Fibroblast of villous mesenchyme (primary cell): ENCODE measurements at places on chromosomes 16 and 17.
A peak's percentile ranks its signal among the peaks of the same experiment; 100 is the strongest.

GRCh38 chr16:49699841-49700175 is 156.1 kb downstream of the ZNF423 start:
- no peak for DNase-seq

- peak; percentile 97 for DNase-seq
Observed at GRCh38 chr17:32349854-32350665, at the start of gene ZNF207. Gene ZNF207 (plus strand): TSS chr17:32350157. CDS start chr17:32350286, 129 bp downstream.

DNA sequence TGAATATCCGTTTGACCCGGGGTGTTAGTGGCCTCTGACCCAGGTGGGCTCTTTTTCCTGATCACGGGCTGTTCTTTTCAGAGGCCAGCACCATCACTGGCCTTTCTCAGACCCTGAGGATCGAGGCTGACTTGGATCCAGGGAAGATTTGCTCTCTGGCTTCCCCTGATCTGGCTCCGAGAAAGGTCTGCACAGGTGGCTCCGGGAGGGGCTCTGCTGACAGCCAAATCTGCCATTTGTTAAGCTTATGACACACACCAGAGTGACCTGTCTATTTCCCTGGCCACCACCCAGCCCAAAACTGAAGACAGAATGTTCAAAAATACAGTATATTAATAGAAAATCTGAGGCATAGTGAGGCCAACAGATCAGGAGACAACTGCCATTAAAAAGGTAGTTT is 221.8 kb upstream of the TNRC6C start:
- DNase-seq: no peak

GRCh38 chr16:74716355-74716754 is 15.7 kb upstream of the MLKL start:
- no peak for DNase-seq

- peak; percentile 57 for DNase-seq
Observed at GRCh38 chr17:1362964-1363363, 37.1 kb downstream of the YWHAE start.

DNA sequence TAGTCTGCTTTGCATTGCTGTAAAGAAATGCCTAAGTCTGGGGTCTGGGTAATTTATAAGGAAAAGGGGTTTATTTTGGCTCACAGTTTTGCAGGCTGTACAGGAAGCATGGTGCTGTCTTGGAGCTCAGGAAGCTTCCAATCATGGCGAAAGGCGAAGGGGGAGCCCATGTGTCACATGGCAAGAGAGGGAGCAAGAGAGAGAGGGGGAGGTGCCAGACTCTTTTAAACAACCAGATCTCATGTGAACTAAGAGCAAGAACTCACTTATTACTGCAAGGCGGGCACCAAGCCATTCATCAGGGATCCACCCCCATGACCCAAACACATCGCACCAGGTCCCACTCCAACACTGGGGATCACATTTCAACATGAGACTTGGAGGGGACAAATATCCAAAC is 148.2 kb upstream of the HS3ST2 start:
- no peak for DNase-seq

DNA sequence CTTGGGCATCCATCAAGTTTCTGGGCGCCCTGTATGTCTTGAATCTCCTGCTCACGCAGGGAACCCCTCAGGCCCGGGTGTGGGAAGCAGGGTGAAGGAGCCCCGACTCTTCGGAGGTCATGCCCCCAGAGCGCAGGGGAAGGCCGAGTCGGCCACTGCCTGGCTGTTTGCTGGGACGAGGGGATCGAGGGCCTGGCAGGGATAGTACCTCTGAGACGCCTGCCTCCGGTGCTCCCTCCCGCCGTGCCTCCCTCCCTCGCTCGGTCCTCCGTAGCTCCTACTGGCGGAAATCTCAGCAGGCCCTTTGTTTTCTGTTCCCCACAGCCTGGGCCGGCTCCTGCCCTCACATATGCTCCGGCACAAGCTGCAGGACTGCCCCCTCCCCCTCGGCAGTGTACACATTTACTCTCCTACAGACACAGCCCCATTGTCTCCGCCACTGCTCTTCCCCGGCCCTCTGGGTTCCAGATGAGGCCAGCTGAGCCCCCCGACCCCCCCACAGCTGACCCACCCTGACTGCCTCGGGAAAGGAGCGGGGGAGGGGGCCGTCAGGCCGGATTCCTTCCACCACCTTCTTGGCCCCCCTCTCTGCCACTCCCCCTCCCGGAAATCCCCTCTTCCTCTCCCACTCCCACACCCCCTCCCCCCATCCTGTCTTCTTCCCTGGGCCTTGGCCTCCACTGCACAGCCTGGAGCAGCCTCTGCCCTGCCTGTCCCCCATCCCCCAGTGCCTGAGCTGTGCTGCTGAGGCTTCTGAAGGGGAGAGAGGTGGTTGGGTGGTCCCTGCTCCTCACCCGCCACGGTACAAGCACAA is 1.4 kb downstream of the TRAF4 start:
- peak; percentile 62 for DNase-seq

GRCh38 chr16:80744856-80745255 is 59.5 kb downstream of the CDYL2 start:
- DNase-seq: no peak

- no peak for DNase-seq
Observed at GRCh38 chr16:89921131-89921701, 1.9 kb upstream of the TUBB3 start.

DNA sequence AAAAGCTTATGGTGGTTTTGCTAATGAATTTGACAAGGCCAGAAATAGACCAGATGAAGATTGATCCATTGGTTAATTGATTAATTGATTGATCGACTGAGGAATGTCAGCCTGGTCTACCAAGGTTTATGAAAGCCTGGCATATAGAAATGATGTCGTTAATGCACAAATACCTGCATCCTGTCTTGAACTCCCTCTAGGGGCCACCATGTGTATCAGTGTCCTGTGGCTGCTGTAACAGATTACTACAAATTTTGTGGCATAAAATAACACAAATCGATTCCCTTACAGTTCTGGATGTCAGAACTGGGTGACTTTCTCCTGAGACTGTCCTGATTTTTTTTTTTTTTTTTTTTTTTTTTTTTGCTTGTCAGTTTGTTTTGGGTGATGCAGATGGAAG is 553.2 kb downstream of the MAF start:
- DNase-seq: no peak

GRCh38 chr16:3369073-3369472 is 13.4 kb downstream of the OR2C1 start:
- DNase-seq: no peak

DNA sequence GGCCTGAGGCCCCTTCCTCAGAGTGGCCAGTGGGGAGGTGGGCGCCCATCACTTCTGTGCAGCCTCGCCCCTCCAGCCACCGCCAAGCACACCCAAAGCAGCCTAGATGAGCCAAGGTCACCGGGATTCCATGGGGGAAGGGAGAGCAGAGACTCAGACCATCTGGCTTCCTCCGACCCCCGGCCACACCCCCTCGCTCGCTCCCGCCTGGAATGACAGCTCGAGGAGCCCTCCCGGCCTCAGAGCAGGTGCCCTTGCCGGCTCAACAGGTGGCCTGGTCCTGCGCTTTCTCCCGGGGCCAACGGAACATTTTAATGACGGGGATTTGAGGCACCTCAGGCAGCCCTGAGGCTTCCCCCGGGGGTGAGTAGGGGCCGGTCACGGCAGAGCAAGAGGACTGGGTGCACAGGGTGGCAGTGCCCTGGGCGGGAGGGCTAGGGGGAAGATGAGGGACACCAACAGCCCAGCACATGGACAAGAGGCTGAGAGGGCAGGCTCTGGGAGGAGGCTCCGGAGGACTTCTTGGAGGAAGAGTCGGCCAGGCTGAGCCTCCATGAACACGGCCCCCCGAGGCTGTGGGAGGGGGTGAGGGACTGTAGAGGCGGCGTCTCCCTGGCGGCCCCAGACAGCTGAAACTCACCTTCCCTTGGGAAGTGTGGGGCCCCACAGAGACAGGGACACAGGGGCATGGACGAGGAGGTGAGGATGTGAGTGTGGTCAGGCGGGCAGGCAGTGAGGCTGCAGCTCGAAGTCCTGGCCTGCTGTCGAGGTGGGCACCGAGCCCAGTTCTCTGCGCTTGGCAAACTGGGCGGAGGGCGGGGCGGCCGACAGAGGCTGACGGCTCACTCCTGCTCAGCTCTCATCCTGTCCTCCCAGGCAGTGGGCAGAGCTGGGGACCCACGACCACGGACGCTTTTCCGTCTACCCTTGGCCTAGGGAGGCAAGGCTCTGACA is 12.5 kb upstream of the C1QTNF8 start:
- no peak for DNase-seq

DNA sequence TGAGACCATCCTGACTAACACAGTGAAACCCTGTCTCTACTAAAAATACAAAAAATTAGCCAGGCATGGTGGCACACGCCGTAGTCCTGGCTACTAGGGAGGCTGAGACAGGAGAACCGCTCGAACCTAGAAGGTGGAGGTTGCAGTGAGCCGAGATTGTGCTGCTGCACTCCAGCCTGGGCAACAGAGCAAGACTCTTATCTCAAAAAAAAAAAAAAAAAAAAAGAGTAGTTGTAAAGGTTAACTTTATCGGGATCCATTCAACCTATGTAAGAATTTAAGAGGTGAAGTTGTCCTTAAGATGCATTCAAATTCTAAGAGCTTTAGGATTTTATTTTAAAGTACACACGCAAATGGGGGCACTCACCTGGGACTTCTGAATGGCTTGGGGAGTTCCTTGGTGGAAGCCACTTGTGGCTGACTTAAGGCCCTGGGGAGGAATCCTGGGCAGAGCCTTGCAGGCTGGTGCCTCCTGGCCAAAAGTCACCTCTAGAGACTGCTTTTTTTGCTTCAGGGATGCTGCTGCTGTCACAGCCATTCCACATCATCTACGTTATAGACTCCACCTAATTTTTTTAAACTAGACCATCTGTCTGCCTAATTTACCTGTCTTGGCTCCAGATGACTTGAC is 3.3 kb downstream of the CTCF start:
- DNase-seq: no peak

GRCh38 chr16:24568392-24568791 is 29.0 kb downstream of the RBBP6 start:
- peak; percentile 42 for DNase-seq

DNA sequence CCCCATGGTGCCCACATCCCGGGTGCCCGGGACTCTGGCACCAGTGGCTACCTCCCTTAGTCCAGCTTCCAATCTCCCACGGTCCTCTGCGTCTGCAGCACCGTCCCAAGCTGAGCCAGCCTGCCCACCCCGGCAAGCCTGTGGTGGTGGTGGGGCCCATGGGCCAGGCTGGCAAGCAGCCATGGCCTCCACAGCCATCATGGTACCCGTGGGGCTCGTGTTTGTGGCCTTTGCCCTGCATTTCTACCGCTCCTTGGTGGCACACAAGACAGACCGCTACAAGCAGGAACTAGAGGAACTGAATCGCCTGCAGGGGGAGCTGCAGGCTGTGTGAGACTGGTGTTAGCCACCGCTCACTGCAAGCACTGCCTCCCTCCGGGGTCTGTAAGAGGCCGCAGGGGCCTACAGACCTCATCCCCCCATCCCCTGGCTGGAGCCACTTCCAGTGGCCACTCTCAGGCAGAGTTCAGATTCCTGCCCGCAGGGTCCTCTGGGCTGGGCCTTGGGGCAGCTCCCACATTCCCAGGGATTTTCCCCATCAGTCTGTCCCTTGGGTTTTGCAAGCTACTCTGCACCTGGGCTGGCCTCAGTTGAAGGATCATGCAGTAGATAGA is 3.9 kb upstream of the SETD1A start:
- peak; percentile 72 for DNase-seq

DNA sequence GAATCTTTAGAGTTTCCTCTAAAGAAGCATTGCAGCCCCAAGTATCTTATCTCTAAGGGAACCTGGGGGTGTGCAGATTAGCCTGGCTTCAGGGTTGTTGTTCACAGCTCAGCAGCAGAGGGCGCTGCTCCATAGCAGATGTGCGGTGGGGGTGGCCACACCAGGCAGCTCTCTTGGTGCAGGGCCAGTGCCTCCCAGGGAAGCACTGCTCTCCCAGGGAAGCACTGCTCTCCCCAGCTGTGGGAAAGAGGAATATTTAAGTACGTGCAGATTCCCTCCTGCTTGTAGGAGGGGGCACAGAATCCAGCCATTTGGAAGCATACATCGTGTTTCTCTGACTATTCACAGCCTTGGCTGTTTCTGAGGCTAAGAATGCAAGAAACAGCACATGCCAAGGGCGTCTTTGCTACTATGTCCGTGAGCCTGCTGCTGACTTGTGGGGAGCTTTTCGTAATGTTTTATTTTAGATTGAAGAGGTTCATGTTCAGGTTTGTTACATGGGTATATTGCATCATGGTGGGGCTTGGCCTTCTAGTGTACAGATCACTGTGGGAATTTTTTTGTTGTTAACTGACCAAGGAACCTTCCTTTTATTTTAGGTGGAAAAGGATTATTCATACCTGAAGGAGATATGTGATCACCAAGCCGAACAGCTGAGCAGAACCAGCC is 217.8 kb downstream of the SPECC1 start:
- peak; percentile 86 for DNase-seq

DNA sequence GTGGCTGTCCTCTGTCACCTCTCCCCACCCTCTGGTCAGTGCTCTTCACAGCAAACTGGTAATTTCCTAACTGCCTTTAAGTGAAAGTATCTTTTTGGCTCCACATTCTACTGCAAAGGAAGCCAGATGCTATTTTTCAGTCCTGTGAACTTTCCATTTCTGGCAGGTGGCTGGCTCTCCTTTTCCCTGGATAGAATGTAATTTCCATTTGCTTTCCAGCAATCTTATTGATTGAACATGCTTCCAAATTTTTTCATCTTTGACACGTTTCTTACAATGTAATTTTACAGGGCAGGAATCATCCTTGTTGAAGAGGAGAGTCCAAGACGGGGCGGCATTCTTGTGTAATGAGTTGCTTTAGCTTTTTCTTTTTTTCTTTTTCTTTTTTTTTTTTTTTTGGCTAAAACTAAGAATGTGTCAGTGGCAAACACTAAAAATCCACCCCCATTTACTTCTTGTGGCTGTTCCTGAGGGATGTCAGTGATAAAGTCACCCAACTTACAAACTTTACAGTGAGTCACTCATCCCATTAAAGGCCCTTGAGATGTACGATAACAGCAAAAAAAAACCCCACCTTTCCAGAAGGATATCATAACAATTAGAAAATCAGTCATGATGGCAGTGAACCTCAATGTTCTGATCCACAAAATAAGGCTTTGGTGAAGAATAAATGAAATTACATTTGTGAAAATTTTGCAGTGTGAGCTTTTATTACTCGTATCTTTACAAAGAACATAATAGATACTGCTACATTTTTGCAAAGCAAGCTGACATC is 29.4 kb upstream of the PRKCA start:
- peak; percentile 79 for DNase-seq

DNA sequence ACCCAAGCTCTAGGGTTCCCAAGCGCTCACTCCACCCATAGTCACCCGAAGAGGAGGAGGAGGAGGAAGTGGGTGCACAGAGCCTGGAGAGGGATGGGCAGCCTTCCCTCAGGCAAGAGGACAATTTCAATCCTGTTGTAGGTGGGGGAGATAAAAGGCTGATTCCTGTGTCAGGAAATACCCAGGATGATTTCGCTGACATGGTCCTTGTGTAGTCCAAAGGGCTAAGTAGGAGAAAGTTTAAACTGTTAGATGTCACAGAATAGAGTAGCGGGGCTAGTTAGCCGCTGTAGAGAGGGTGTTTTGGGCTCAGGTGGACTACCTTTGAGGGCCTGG is 1.3 kb upstream of the EXOC7 start:
- no peak for DNase-seq

- DNase-seq: no peak
Observed at GRCh38 chr16:49051576-49051975, 230.1 kb downstream of the CBLN1 start.

GRCh38 chr16:34802396-34802795 is 1343.0 kb downstream of the TP53TG3F start:
- DNase-seq: no peak
